ENCODE measurements at places on chromosomes 5 and 9.

- no peak for DNase-seq
These were observed 18.0 kb upstream of the PRR16 start for GRCh38 chr5:120446068-120446492.

DNA sequence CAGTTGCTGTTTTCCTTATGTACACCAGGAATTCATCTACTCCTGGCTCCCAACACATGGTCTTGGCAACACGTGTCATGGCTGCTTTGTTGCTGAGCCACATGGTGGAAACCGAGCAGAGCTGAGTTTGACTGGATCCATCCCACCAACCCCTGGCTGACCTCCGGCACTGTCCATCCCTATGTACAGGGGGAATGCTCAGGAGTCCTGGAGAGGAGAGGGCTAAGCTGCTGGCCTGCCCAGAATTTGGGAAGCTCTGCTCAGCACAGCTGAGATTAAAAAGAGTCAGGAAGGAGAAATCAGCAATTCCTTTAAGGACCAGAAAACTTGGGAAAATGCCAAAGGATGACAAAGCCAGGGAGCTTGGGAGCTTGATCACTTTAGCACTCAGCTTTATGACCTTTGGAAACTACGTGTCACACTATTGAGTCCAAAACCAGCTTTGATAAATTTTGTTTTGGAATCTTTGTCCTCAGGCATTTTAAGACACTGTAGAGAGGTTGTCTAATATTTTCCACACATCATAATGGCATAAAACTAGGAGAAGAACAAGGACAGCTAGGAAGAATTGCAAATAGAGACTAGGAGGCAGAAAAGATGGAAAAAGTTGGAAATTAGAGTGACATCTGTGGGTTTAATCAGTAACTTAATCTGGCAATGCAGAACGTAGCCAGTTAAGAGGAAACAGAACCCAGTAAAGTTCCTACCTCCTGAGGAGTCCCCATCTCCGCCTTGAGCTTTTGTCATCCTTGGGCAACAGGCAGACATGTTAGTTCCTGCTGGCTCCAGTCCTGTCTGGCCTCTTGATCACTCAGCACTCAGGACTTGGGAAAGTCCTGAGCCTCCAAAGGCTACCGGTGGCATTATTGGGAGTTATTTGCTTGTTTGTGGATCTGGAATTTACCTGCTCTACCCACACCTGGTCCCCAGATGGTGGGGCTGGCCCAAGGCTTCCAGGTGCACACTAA is 62.5 kb upstream of the PLPP1 start:
- DNase-seq: no peak

DNA sequence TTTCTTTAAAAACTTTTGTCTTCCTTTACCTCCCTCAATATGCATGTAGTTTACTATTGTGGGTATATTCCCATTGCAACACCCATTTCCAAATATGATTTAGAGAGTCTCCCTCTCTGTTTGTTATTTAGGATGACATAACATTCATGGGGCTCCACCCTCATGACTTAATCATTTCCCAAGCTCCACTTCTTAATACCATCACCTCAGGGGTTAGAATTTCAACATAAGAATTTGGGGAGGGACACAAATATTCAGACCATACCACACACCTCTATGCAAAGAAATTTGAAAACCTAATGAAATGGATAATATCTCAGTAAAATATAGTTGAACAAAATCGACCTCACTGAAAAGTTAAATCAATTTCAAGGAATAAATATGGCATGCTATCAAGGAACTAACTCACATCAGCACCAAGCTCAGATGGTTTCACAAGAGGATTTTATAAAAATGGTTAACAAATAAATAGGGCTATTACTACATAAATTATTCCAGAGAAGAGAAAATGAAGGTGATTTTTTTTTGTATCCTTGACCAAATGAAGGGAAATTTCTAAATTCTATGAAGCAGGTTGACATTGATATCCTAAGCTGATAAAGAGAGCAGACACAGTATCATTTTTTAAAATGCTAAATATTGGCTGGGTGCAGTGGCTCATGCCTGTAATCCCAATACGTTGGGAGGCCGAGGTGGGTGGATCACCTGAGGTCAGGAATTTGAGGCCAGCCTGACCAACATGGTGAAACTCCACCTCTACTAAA is 20.2 kb upstream of the UBTD2 start:
- DNase-seq: no peak

DNA sequence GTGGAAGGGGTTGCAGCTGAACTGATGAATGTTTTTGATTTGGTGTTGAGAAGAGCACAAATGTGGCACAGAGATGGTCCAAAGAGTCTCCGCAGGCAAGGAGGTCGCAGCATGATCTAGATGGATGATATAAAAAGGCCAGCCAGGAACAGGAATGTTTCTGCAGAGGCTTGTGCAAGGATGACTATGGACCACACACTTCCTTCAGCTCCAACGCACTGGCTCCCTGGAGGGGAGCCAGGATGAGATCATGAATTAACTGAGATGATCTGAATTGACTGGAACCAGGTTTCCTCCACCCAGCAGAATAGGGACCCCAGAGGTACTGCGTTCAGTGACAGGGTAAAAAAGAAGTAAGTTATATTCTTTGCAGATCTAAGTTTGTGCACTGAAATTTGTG is 89.0 kb downstream of the ARSB start:
- no peak for DNase-seq

GRCh38 chr5:115324021-115324420 is 27.6 kb upstream of the CCDC112 start:
- DNase-seq: no peak

DNA sequence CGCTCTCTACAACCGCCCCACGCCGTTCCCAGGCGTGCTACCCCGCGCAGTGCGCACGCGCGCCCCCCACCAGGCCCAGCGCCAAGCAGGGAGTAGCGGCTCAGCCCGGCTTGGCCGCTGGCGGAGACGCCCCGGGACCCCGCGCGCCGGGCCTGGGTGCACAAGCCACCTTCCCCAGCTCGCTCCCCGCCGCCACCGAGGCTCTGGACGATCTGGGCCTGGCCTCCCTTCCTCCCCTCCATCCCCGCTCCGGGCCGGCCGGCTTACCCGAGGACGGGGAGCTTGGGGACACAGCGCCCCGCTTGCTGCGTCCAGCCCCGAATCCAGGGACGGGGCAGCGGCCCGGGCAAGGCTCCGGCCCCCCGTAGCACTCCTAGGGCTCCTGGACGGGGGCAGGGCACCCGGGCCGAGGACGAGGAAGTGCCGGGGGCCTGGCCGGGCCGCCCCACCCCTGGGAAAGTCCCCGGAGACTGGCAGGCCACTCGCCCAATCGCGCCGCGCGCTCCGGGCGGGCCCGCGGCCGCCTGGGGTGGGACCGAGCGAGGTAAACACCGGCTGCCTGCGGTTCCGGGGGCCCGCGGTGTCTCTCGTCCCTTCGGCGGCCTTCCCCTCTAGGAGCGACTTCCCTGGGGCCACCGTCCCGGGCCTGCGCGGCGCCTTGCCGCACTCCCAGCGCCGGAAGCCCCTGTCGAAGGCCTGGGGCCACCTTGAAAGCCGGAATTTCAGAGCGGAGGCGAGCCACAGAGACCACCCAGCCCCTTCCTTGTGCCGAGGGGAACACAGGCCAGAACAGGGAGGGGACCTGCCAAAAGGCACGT is at the start of gene TNIP1:
TSS of gene TNIP1 (minus strand) at position 422 of the 818 bp plus-strand sequence. CDS start 15,939 bp downstream, outside the sequence.
- DNase-seq: no peak

DNA sequence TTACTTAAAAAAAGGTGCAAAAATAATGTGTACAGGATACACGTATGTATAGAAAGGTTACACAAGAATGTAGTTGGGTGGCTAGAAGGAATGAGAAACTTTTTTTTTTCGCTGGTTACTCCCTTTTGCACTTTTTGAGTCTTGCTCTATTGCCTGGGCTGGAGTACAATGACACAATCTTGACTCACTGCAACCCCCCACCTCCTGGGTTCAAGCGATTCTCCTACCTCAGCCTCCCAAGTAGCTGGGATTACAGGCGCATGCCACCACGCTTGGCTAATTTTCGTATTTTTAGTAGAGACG is 15.8 kb downstream of the FBXW11 start:
- DNase-seq: no peak

DNA sequence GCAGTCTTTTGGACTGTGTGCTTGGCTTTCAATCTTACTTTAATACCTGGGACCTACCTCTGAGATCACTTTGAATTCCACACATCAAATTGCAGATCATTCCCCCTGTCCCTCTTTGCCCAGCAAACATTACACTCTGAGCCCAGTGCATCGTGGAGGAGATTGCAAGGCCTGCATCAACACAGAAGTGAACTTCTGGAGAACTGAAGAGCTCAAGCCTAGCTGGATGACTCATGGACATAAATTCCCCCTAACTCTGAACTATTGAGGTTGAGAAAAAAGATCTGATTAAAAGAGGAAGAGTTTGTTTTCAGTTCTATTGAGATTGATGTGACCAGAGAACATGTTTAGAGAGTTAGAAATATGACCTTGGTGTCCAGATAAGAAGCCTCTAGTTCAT is 316.0 kb upstream of the DMAC1 start:
- no peak for DNase-seq

DNA sequence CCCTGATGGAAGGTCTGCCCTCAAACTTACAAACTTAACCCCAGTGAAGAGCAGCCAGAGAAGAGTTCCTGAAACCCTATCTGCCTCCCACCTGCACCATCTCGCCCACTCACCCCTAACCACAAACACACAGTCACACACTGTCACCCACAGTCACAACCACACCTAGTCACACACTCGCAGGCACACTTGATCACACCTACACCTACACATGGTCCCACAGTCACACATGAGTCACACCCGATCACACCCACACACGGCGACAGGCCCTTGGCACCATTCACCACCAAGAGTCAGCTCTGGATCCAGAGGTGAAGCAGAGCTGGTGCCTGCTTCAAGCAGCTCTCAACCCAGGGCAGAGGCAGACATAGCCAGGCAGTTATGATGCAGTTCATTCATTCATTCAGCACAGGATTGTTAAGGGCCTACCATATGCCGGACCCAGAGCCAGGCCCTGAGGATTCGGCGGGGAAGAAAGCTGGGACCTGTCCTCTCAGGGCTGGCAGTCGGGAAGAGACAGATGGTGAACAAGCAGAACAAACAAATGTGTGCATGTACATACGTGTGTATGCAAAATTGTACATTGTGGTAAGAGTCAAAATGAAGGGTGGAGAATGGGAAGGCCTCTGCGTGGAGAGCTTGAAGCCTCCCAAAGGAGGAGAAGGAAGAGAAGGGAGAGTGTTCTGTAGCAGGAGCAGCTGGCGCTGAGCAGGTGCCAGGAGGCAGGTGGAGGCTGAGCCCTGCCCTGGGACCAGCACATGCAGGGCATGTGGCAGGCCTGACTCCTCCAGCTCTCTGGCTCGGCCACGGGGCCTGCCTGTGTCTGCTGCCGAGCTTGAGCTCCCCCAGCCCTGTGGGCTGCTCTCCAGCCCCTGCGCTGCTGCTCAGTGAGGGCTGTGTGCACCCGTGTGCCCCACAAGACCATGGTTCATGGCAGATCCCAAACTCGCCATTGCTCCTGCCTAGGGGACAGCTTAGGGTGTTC is 6.4 kb downstream of the TSPAN17 start:
- DNase-seq: no peak

DNA sequence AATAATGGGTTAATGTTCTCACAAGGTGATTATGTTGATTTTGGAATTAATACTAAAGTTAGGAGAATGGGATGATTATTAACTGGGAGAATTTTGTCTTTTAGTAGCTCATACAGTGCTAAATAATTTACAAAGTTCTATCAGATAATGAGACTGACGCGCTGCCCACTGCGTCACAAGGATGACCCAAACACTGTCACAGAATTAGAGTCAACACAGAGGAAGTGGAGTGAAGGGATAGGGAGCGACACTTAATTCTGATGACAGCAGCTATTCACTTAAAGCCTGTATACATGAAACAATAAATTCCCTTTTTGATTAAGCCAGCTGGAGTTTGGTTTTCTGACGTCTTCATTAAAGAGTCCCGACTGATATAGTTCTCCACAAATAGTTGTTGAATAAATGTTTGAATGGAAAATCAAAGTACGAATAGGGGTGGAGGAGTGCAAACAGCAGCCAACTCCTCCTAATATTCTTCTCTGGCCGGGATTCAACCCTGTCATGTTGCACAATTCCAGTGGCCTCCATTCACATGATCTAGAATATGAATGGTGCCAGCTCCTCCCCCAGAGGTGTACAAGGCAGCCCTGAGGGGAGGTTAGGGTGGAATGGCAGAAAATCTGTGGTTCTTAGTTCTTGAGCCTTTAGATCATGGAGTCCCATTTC is 140.3 kb downstream of the PCSK1 start:
- DNase-seq: no peak

- no peak for DNase-seq
These were observed 89.6 kb downstream of the ASTN2 start for GRCh38 chr9:117325110-117325731.

DNA sequence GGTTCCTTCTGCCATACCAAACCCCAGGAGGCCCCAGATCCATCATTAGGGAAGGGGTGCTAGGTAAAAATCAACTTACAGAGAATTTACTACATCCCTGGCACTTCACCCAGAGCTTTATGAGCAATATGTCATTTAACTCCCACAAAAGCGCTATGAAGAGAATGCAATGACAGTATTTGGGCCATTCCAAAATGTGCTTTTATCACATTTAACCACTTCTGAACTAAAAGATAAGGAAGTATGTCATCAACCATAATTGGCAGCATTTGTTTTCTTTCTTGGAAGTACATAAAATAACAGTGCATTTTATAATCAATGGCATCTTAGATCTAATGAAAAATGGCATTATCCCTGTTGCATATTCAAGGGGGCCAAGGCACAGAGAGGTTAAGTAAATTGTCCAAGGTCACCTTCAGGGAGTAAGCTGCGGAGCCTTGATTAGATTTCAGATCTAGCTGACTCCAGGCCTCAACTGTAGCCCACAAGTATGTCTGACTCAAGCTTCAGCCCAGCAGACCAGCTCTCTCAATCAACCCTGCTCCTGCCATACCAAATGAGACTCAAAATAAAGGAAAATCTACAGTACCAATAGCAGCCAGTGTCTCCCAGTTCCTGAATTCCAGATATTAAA is 16.5 kb downstream of the SH3TC2 start:
- no peak for DNase-seq
